ENCODE measurements at places on chromosomes 16 and 17.

DNA sequence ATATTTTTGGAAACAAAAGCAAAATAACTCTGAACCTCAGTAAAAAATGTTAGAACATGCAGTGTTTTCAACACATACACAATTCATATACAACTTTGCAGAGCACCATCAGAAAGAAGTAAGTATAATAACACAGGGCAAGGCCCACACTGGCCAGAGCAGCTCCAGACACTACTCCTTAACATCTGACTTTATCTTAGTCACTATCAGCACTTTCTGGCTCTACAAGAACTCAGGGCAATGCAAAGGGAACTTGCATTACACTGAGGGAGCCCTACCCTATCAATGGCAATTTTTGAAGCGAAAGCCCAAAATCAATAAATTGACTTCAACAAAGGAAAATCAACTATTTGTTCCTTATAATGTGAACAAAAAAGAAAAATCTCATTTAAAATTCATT is 16.5 kb downstream of the RNF157 start:
- DNase-seq = no peak

DNA sequence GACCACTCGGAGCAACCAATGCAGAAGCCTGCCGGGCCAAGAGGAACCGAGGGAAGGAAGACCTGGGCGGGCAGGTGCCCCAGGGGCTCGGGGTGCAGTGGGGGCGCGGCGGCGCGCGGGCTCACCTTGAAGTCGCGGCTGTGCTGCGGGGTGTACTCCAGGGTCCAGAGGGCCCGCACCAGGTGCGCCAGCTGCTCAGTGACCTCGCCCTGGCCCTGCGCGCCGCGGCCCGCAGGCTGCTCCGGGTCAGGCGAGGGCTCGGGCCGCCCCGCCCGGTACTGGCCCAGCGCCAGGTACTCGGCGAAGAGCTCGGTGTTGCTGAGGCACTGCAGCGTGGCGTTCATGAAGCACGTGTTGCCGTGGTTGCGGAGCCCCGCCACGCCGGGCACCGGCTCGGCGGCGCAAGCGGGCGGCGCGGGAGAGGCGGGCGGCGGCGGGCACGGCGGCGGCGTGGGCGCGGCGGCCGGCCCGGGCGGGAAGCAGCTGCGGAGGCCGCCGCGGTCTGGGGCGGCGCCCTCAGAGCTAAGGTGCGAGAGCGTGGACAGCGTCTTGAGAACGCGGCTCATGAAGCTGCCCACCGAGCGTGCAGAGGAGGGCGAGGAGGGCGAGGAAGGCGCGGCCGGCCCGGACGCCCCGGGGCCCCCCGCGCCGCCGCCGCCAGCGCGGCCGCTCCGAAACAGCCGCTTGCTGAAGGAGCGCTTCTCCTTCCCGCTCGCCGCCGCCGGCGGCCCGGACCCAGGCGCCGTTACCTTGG is 562 bp downstream of the USP31 start:
- no peak for DNase-seq

- no peak for DNase-seq
These were observed 302.9 kb upstream of the XYLT1 start for GRCh38 chr16:17773698-17774101.

DNA sequence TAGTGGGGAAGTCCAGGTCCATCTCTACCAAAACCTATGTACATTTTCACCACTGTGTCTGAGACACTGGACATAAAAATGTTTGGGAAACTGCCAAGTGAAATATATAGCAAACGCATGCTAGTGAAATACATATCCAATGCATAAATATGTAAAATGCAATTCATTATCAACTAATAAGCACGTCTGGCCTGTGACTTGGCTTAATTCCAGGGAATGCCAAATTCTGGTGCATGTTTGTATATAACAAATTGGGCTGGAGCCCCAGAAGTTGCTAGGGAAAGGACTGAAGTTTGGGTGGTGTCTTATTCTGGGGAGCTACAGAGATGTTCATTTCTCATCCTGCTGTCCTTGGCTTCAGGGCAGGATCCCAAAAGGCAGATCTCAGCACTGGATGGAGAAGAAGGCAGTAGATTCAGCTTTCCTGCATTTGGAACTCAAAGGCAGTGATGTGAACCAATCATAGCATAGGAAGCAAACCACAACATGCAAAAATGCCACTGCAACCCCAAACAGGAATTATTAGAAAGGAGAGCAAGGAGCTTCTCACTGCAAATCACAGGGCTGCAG is 184.3 kb downstream of the HS3ST3A1 start:
- DNase-seq = no peak

GRCh38 chr17:73998653-73999645 is 204.5 kb upstream of the RPL38 start:
- no peak for DNase-seq

DNA sequence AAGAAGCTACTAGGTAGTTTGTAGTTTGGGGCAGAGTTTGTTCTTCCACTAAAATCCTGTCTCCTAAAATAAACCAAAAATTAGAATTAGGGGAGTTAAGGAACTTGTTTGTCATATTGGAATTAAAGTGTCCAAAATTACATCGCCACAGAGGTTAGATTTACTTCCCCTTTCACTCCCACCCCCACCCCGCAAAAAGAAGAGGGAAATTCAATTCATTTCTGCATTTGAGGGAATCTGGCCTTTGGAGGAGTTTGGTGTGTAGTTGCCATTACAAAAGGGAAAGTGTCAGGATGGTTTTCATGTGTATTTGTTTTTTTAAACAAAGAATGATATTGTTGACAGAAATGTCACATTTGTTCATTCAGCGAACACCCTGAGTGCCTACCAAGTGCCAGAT is 5.8 kb downstream of the TMEM97 start:
- DNase-seq = no peak
